ENCODE measurements at places on chromosomes 5 and 9.

- no peak for DNase-seq
These were observed 23.6 kb upstream of the MYORG start for GRCh38 chr9:34400275-34400674.

GRCh38 chr5:91000743-91001142 lies 382.4 kb downstream of the ARRDC3 start:
- DNase-seq, result no peak

- no peak for DNase-seq
These were observed 30.5 kb upstream of the DAB2IP start for GRCh38 chr9:121620777-121621449.

DNA sequence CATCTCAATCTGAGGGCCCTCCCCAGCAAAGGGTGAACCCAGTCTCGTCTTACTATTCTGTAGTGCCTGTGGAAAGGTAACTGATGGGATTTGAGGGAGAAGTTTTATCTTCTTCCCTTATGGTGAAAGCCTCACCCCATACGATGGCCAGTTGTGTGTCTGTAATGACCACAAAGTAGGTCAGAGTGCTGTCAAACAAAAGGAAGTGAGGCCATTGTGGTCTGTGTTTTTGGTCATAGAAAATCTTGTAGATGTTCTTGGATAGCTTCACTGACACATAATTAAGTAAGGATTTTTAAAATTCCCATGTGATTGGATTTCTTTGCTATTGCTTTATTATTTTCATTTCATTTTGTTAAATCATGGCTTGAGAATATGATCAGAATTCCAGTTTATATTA lies 505.1 kb upstream of the KLF4 start:
- no peak for DNase-seq

DNA sequence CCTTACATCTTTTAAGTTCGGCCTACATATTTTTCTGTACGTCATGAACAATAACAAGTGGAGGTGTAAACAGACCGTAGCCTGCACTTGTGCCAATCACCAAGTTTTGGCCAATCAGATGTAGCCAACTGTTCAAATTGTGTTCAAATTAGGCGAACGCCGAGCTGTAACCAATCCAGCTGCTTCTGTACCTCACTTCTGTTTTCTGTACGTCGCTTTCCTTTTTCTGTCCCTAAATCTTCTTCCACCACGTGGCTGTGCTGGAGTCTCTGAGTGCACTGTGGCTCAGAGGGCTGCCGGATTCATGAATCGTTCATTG lies 26.4 kb downstream of the TRIM14 start:
- DNase-seq, result no peak

- DNase-seq, result no peak
These were observed 166.4 kb downstream of the KDM4C start for GRCh38 chr9:6924149-6924548.

DNA sequence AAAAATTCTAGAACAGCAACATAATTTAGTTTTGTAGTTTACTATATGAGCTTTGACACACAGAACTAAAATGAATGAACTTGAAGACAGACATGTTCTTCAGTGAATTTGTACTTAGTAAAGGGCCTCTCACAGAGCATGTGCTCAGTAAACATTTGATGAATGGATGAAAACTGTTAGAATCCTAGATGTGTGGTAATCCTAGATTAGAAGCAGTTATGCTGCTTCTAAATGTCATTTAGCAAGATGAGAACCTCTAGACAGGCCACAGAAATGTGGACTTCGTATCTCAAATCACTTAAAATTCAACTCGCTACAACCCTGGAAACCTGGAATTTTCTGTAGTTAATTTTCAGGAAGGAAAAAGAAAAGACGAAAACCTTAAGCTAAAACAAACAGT lies 8.5 kb downstream of the GOLPH3 start:
- DNase-seq, result no peak

DNA sequence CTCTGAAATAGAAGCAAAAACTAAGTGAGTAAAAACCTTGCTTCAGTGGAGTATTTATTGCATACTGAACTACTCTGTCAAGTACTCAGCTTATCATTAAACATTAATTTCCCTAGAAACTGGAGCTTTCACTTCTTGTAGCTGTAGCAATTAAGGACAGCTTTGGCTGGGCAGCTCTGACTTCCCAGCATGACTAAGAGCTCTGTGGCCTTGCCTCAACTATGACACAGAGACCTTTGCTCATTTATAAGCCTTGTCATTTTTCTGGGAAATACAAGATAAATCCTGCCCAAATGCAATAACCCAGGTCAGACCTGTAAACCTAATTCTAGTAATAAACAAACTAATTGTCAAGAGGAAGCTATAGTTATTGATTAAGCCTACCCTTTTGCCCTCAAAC lies 65.4 kb upstream of the STK32A start:
- DNase-seq, result no peak

- DNase-seq, result no peak
These were observed 432.3 kb upstream of the DAB2 start for GRCh38 chr5:39857041-39857440.

- DNase-seq, result no peak
These were observed 2.5 kb downstream of the LHX6 start for GRCh38 chr9:122226142-122226757.

- no peak for DNase-seq
These were observed 320.8 kb downstream of the CCDC171 start for GRCh38 chr9:15873573-15874177.

DNA sequence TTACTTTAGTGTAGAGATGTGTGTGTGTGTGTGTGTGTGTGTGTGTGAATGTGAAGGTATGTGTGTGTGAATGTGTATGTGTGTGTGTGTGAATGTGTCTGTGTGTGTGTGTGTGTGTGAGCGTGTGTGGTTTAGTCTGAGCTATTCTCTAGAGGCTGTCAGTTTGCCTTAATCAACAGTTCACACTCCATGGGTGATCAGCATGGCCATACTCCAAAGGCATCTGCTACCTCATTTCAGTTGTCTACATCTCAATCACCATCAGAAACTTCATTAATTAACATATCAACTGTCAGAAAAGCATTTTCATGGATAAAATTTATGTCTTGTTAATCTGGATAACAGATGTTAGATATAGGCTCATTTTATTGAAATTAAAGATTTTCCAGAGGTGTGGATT lies 103.1 kb upstream of the PTPN3 start:
- no peak for DNase-seq

DNA sequence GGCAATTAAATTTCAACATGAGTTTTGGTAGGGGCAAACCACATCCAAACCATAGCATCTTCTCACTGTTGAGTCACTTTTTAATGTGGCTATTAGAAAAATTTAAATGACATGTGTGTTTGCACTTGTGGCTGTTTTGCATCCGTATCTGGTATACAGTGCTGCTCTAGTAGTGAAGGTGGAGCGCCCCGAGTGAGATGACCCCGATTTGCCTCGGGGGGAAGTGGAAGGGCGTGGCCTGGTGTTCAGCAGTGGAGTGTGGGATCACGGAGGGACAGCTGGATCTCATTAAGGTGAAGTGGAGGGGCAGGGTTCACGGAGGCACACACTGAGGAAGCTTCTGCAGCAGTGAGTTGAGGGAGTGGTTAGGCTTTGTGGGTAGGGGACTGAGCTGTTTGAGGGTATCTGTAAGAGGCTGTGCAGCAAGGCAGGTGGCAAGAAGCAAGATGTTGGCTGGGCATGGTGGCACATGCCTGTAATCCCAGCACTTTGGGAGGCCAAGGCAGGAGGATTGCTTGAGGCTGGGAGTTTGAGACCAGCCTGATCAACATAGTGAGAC lies 6.2 kb upstream of the GMCL2 start:
- no peak for DNase-seq

- no peak for DNase-seq
These were observed 65.5 kb downstream of the MCTP1 start for GRCh38 chr5:95219411-95219810.

GRCh38 chr5:98364549-98364948 lies 408.9 kb upstream of the RGMB start:
- DNase-seq, result no peak

- DNase-seq, result no peak
These were observed 76.6 kb upstream of the ITGA1 start for GRCh38 chr5:52710972-52711596.

GRCh38 chr5:89010512-89010911 lies 127.5 kb upstream of the MEF2C start:
- no peak for DNase-seq

GRCh38 chr9:123537809-123538208 lies 181.8 kb downstream of the CRB2 start:
- DNase-seq, result no peak

- no peak for DNase-seq
These were observed 121.8 kb downstream of the GCNT1 start for GRCh38 chr9:76580820-76581219.
